ENCODE measurements at places on chromosomes 11 and 22.

GRCh38 chr11:115222218-115222862 is 281.9 kb downstream of the CADM1 start:
- DNase-seq = no peak

DNA sequence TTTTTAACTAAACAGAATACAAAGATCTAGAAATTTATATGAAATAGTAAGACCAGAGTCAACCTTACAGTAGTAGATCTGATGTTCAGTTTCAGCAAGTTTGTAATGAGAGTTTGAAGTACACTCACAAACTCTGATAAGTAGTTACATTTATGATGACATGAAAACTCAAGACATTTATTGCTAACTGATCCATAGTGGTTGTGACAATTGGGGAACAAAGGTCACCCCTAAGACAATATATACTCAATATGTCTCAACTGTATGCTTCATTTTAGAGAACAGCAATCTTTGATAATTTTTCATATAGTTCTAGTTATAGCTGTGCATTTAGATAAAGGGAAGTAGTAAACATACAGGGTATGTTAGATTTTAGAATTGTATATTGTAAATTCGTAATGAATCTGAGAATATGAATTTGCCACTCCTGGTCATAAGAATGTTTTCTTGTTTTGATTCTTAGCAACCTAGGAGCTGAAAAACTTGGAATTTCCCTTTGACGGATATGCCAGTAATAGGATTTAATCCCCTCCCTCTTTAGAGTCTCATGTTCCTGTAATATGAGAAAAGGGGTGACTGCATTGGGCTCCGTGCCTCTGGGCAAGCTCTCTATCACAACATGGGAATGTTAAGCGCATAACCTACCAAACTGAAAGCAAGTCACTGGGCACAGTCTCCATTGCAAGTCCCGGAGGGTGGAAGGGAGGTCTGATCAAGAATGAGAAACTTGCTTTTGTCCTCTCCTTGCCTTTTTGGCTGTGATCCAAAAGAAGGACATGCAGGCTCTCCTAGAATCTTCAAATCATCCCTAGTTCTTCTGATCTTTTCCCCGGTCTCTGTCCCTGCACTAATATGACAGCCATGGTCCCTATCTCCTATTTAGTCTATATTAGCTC is 11.4 kb downstream of the OR10D3 start:
- no peak for DNase-seq

- DNase-seq = no peak
Observed at GRCh38 chr22:29044657-29045176, 16.9 kb downstream of the C22orf31 start.

DNA sequence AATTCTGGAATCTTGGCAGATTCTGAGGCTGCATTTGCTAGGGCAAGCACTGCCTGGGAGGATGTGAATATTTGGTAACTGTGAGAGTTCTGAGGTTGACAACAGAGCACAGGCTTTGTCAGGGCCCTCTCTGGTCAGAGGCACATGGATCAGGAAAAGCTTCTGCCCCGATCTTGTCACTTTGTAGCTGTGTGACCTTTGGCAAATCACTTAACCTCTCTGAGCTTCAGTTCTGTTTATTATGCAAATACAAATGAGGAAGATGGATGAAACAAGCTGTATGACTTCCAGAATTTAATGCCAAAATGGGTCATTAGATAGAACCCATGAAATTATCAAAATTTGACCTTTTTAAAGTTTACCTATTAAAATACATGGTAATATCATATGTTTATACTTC is 94.9 kb downstream of the SEZ6L start:
- DNase-seq = no peak

DNA sequence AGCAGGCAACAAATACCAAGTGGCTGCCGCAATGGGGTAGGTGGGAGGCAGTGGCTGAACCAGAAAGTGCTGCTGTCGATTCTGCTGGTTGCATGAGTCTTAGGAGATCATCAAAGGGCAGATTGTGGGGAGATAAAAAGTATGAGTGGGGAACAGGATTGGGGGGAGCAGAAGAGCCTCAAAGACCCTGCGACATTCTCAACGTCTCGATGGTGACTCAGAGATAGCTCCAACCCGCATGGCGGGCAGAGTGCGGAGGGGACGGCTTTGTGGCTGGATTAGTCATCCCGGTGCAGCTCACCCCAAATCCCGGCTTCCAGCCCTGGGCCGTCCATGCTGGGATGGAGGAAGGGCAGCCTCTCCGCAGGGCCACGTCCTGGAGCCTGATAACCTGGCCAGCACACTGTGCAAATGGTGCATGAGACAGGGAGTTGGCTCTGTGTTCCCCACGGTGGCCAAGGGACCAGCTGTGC is 11.6 kb upstream of the RTN4R start:
- no peak for DNase-seq
